Fibroblast of upper back skin (primary cell): ENCODE measurements at places on chromosomes 7 and 10.
A peak's percentile ranks its signal among the peaks of the same experiment; 100 is the strongest.

DNA sequence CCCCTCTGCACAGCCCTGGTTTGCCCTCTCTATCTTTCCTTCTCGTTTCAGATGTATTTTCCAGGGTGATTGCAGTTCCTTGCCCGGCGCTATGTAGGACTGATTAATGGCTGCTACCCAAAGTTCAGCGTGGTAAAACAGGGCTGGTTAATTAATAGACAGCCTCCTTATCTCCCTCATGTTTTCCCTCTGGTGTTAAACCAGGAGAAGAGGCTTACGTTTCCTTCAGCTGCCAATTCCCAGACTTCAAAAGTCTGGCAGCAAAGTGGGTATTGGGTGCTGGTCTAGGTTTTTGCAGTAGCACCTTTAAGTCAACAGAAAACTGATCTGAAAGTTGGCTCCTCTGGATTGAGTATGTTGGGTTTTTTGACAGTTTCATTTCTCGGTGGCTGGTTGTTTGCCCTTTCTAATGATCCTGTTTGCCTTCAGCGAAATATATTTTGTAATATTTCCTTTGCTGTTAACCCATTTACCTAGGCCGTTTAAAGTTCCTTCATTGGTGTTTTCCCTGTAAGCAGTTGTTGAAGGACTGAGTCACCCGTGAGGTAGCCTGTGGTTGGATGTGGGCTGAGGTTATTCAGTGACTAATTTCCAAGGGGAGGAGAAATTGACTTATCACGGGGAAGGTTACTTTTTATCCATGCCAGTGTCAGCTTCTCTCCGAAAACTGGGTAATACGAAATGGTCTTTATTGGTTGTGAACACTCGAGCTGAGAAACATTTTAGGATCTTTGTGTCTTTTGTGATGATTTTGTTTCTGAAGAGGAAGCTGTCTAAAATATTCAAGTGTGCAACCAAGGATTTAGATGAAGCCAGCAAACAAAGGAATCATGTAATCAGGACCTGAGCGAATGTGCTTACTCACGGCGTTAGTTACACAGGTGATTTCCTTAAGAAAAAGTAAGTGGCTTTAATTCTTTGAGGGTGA lies 257.2 kb downstream of the KIAA1217 start:
- peak; percentile 91 for DNase-seq

GRCh38 chr7:70660154-70660818 lies 471.7 kb upstream of the GALNT17 start:
- no peak for DNase-seq

DNA sequence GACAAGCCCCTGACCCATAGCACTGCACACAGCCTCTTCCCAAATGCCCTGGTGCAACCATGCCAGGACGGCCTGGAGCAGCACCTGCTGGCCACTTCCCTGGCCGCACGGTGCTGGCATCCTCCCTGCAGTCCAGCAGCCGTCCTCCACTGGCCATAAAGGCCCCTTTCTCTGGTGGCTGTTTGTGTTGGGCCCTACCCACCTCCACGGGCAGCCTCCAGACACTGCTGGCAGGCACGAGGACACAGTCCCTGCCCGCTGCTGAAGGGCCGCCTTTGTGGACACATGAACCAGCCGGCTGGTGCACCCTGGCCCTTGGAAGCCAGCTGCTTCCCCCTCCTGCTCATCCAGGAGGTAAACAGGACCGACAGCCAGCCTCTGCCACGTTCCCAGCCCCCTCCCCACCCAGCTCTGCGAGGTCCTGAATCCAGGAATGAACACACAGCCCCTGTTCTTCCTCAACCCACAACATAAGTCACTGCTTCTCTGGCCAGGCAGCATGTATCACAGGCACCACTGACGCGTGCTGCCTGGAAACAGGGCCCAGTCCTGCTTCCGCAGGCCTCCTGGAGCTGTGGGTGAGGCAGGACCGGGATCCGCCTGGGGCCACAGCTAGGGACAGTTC lies 43.8 kb downstream of the SPOCK2 start:
- DNase-seq, result peak; percentile 21

DNA sequence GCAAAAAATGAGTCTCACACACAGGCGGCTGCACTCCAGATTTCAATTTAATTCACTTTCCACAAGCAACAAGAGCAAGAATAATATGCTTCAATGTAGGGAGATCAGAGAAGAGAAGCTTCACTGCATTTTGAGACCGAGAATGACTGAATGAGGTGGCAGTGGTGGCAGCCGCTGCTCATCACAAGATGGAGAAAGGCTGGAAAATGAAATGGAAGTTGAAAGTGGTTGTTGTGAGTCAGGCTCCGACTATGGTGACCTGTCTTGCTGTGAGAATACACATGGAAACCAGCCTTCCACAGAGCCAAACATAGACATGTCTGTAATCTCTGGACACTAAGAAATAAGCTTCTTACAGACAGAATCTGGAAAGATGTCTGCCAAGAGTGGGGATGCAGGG lies 499.6 kb upstream of the LRRN3 start:
- DNase-seq, result peak; percentile 9

- DNase-seq, result peak; percentile 96
Observed at GRCh38 chr10:74008212-74008731, 10.4 kb downstream of the VCL start.

DNA sequence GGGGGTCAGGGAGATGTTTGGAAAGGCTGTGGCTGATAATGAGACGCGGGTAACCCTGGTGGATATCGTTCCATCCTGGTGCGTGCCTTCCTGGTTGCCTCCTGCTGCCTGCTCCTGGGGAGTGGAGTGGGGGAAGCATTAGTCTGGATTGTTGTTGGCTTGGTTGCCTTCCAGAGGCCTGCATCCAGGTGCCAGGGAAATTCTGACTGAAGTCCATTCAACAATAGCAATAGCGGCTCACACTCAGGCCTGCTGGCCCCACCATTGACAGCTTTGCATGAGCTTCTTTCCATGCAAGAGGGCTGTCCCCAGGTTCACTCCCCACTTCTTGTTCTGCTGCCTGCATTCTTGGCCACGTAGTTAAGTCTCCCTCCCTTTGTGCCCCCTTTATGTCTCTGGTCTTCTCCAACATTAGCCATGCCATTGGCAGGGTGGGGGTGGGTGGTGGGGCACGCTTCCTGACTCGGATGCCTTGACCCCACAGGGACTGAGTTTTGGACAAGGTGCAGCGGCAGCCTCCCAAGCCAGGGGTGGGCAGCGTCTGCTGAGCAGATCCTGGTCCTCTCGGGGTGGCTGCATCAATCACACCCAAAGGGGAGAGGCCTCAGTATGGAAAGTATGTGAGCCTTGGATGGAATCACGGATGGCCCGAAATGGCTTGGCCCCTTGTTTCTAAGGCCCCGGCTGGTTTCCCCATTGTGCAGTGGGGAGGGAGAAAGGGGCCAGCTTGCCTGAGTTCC lies 150.2 kb downstream of the GRK5 start:
- DNase-seq, result no peak

DNA sequence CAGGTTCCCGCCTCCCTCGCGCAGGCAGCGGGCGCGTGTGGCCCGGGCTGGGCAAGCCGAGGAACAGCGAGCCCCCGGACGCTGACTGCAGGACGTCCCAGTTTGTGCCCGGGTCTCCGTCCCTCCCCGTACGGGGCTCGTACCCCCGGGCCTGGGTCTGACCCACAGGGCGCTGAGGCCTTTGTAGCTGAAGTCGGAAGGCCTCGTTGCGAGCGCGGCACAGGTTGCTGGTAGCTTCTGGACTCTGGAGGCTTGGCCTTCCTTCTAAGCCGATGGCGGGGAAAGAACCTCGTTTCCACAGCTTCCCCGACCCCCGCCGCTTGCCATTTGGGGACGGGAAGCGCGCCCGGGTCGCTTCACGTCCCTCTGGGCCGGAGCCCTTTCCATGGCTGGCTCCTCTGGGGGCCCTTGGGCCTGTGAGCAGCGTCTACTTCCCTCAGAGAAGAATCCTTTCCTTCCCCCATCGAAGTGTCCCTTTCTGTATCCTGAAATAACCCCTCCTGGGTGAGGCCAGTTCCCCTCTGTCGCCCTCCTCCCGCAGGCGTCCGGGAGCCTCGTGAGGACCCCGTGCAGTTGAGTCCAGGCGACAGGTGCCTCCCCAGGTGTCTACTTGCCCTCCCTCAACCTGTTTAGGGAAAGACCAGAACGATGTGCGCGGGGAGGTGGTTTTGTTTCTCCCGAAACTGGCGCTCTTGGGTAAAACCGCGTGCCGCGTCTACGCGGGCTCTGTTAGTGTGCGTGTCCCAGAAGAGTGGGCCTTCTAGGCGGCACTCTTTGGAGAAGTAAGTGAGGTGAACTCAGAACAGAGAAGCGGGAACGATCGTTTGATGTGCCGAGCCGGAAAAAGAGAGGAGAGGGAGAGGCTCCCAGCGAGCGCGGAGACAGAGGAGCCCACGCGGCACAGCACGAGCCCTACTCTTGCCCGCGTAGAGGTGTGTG lies 9.3 kb downstream of the EVX1 start:
- no peak for DNase-seq

- DNase-seq, result no peak
Observed at GRCh38 chr10:123479640-123480039, 186.5 kb upstream of the GPR26 start.

- DNase-seq, result peak; percentile 73
Observed at GRCh38 chr7:96388166-96388565, 66.3 kb upstream of the SLC25A13 start.

- no peak for DNase-seq
Observed at GRCh38 chr7:118478931-118479330, 254.4 kb downstream of the ANKRD7 start.

DNA sequence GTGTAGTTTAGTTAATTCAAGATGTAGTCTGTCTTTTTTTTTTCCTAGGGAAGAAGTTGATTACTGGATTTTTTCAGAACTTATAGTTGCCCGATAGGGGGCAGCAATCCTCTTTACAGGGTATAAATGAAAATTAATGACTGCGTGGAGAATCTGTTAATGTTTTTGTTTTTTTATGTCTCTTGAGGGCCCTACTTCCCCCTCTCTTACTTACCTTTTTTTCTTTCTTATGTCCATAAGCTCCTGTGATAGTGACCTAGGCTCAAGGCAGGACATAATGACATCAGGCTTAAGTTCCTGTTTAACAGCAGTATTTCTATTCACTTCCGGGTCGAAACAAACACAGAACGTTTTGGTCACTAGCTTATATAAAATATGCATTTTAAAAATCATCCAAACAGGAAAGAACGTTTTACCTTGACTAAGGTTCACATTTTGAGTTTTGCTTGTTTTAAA lies 18.8 kb downstream of the CDC123 start:
- DNase-seq, result peak; percentile 64
